Left renal cortex interstitium (tissue), 4 donors: ENCODE measurements at places on chromosomes 12 and 14.

DNA sequence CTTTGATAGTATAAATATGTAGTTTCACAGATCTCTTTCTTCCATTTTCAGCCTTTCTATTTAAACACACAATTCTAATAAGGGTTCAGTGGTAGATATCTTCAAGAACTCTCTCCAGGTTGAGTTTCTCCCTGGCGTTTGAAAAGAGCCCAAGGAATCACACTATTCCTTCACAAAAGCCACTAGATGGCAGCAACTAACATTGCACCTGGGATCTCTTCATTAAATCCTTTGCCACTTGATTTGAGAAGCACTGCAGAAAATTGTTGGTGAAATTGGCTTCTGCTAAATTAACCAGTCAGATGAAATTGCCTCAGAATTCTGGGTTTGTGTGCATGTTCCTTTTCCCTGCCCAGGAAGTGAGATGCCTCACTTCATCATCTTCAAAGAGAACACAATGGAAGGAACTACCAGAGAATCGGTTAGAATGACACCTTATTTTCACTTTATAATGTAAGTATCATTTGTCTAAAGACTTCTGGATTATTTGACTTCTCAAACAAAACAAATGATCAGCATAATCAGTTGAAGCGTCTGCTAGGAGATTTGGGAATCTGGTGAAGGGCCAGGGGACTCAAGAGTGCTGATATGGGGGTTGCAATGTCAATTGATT is 6.8 kb downstream of the CCDC198 start:
- no peak for DNase-seq

DNA sequence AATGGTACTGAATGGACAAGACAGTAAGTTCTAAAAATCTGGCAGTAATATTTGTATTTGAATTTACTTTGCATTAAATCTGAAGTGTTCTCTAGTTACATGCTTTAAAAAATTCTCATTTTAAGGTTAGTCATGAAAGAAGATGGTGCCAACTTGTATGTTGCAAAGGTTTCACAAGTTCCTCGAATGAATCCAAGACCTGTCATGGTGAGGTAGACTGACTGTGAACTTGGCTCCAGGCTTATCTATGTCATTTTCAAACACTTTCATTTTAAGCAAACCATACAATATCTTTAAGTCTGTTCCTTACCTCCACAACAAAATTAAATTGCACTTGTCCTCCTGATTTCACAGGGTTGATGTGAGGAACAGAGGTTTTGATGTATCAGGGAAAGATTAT is 23.4 kb downstream of the CLEC2D start:
- no peak for DNase-seq

- peak; percentile 25 for DNase-seq
These were observed 116.6 kb downstream of the SLC25A47 start for GRCh38 chr14:100439781-100440180.

DNA sequence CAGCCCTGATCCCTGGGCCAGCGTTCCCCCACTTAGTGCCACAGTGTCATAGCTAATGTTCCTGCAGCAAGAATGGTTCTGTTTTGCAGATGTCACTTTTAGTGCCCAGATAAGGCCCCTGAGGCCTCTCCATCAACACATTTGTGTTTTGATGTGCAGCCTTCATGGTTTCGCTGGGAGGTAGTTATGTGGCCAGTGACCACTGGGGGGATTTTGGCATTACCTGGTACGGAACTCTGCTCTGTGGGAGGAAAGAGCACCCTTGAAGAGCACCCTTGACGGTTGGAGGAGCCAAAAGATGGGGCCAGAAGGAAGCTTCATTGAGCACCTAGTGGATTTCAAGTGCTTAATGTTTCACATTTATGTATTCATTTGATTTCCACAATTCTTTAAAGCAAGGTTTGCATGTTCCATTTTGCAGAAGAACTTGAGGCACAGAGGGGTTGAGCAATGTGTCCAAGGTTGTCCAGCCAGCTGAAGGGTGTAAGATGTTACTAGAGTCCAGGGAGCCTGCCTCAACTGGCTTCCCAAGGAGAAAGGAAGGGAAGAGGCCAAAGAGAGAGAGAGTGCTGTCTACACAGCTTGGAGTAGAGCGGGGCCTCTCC is 13.0 kb downstream of the SERPINA11 start:
- DNase-seq = no peak
